ENCODE measurements at places on chromosomes 1 and 21.

DNA sequence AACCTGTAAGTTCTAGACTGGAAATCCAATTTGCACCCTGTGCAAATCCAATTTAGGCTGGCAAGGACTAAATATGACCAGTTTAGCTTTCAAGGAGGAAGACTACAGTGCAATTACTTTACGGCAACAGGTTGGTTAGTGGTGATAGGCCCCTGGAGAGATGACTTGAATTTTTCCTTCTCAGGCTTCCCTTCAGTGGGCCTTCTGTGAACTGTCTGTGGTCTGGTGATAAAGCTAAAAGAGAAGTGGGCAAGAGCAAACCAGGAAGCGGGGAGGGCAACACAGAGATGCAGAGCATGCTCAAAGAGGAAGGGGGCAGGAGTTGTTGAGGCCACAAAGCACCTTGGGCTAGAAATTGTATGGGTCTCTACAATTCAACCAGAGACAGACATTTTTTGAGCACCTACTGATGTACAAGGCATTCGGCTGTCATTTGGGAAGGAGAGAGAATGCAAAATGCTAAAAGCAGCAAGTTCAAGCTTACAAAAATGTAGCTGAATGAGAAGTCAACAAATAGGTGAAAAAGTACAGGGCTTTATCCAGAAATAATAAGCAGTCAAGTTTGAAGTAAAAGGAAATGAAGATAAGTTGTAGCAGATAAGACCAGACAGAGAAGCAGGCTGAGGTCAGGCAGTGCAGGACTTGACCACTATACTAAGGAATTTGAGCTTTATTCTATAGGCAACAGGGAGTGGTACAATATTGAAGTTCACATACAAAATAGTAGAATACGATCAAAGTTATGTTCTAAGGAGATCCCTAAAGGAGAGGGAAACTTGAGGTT lies 23.9 kb downstream of the INPP5B start:
- no peak for DNase-seq

- DNase-seq = no peak
These were observed 27.8 kb downstream of the RPAP2 start for GRCh38 chr1:92326681-92327080.

GRCh38 chr1:55215194-55216021 lies at the start of gene USP24:
Gene USP24 (minus strand): TSS chr1:55215364. CDS start chr1:55215113, 251 bp downstream.
- peak; percentile 78 for DNase-seq

GRCh38 chr1:34796990-34797389 lies 4.2 kb downstream of the GJA4 start:
- no peak for DNase-seq

- DNase-seq = no peak
These were observed 70.8 kb downstream of the SCCPDH start for GRCh38 chr1:246794828-246795671.
